ENCODE measurements at places on chromosomes 2 and 18.

DNA sequence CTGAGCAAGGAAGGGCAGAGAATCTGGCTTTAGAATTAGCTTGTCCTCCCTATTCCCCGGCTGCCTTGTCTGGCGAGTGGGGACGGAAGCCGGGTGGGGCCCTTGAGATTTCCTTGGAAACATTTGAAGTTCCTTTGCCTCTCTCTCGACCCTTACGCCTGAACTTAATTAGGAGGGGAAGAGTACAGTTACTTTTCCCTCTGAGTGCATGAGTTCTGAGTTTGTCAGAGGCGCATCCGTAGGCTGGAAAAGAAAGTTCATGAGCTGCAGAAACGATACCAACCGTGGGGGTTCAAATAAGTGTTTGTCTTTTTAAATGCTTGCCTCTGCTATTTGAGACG is 468 bp downstream of the PIKFYVE start:
- DNase-seq: no peak

DNA sequence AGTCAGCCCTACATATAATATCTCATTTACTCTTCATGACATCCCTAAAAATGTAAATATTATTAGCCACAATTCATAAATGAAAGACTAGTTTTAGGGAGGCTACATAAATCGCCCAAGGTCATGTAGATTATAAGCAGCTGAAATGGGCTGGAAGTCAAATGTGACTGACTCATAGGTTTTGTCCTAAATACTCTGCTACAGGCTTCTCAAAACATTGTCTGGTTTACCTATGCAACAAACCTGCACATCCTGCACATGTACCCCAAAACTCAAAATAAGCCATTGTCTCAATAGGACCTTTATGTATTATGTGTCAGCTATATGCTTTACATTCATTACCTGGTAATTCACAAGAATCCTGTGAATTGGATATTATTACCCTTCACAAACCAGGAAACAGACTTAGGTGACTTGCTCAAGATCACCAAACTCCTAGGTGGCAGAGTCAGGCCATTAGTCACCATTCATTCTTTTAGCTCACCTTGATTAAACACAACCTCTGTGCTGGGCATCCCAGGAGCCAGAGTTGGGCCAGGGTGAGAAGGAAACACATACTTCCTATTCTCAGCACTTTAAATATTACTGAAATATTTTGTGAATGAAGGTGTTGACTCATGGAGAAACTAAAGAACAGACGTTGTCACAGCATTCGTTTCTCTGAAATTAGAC is 69.4 kb upstream of the CPO start:
- no peak for DNase-seq

- DNase-seq: no peak
These were observed 163.8 kb upstream of the MEX3C start for GRCh38 chr18:51361130-51361860.

DNA sequence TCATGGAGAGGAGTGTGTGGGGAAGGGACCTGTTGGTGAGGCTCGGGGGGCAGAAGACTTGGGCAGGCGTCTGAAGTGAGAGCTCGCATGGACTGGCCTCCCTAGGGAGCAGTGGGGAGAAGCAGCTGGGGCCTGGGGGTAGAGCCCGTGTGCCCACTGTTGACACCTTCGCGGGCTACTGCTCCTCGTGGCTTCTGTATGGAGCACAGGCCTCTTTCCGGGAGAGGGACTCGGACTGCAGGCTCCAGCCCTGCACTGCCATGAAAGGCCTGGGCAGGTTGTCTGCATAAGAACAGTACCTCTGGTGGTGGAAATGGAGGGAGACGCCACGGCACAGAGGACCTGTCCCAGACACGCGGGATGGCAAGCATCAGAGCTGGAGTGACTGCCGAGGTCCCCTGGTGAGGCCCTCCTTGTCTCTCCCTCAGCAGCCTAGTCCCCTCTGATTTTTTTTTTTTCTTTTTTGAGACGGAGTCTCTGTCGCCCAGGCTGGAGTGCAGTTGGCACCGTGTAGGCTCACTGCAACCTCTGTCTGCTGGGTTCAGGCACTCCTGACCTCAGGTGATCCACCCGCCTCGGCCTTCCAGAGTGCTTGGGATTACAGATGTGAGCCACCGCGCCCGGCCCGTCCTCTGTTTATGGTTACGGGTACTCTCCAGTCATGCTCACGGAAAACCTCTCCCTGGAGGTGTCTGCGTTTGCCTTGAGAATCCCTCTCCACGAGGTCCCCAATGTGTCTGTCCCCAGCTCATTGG is 44.7 kb upstream of the PTMA start:
- no peak for DNase-seq

DNA sequence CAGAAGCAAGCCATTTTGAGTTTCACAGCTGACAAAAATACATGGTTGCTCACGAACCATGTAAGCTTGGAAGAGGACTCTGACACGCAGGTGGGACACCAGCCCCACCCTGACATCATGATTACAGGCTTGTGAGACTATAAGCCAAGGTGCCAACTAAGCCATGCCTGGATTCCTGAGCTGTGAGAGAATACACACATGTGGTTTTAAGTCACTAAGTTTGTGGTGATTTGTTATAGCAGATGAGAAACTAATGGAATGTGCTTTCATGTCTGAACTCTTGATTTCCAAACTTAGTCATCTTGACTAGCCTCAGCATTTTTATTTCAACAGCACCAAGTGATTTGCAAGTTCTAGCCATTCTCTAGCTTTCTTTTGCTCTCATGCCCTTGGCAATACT is 676.1 kb upstream of the CELF4 start:
- no peak for DNase-seq

Data from CD8-positive, alpha-beta memory T cell (primary cell).